ENCODE measurements at places on chromosomes 6 and 20.

DNA sequence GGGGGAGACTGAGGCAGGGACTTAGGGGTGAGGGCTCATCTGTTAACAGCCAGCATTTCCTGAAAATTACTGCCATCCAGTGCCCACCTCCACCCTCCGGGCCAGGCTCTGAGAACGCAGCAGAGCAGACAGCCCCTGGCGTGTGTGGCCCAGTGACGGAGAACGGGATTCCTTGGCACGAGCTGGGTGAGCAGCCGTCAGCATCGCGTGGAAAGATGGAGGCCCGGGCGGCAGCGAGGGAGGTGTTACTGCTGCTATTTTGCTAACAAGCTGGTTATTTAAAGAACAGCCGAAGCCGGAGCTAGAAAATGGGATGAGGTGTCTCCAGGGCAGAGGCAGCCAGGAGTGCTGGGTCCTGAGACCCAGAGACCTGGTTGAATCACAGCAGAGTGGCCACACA, 62.7 kb downstream of the DLGAP4 start:
- DNase-seq = no peak

DNA sequence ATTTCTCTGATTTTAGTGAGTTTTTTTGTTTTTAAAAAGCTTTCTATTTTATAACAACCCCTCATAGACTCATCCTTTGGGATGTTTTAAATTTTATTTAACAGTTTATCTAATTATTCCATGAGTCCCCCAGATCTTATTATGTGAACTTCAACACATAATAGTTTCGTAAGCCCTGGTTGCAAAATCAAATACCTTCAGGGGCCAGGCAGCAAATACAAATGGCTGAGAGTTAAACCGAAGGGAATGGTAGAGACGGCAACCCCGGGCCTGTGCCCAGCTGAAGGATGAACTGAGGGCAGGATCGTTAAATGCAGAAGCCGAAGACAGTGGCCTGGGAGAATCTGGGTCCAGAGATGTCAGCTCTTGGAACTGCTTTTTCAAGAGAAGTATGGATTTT, 88.4 kb downstream of the RTN4IP1 start:
- no peak for DNase-seq

- no peak for DNase-seq
Observed at GRCh38 chr6:79810185-79810705, 137.1 kb downstream of the ELOVL4 start.

GRCh38 chr6:37871616-37872372, 52.3 kb downstream of the ZFAND3 start:
- no peak for DNase-seq

- peak; percentile 83 for DNase-seq
Observed at GRCh38 chr6:26329763-26330511, 35.1 kb upstream of the BTN3A2 start.

DNA sequence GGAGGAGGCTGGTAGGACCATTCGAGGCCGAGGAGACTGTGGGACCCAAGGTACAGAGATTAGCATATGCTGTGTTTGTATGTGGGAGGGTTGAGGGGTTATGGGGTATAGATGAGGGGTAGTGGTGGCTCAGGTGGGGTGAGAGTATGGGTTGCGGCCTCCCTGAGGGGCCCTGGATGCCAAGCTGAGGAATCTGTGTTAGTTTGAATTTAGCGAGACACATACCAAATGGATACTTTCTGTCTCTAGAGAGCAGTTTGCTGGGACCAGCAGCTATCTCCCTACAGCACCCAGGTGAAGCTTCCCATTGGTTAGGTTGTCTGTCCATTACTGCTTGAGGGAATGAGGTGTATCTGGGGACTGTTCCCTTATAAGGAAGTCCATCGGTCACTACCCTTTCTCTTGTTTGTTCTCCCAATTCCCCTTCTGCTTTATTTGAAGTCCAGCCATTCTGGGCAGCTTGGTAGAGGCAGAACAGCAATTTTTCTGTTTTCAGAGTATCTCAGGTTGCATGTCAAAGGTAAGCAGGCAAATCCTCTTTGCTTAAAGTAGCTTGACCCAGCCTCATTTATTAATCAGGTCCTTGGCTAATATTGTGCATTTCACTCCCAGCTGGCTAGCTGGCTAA, 15.2 kb downstream of the CHMP4B start:
- no peak for DNase-seq

DNA sequence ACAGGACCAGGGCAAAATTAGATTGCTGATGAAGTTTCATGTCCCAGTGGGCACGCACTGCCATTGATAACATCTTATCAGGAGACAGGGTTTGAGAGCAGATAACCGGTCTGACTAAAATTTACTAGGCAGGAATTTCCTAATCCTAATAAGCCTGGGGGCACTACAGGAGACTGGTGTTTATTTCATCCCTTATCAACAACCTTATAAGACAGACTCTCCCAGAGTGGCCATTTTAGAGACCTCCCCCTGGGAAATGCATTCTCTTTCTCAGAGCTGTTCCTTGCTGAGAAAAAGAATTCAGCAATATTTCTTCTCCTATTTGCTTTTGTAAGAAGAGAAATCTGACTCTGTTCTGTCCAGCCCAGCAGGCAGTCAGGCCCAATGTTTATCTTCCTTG, 423.4 kb upstream of the IMPG1 start:
- no peak for DNase-seq

GRCh38 chr6:19558934-19559333, 278.2 kb upstream of the ID4 start:
- DNase-seq = no peak

- no peak for DNase-seq
Observed at GRCh38 chr6:159595173-159595572, 97.9 kb downstream of the SOD2 start.

DNA sequence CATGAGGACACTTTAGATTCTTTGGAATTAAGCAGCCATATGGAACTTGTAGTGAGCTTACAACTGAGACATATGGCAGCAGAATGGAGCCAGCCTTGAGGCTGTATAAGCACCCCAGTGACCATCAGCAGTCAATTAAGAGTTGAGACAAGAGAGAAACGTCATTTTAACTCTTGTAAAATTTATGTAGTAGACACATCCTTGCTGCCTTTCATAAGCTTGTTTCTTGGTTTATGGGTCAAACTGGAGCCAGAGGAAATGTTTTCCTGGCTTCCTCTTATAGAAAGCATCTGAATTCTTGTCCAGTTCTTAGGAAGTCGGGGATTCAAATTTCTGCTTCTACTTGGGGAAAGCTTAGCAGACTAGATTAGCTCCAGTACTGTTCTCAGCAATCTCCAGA, 745.1 kb upstream of the MARCKS start:
- DNase-seq = no peak

DNA sequence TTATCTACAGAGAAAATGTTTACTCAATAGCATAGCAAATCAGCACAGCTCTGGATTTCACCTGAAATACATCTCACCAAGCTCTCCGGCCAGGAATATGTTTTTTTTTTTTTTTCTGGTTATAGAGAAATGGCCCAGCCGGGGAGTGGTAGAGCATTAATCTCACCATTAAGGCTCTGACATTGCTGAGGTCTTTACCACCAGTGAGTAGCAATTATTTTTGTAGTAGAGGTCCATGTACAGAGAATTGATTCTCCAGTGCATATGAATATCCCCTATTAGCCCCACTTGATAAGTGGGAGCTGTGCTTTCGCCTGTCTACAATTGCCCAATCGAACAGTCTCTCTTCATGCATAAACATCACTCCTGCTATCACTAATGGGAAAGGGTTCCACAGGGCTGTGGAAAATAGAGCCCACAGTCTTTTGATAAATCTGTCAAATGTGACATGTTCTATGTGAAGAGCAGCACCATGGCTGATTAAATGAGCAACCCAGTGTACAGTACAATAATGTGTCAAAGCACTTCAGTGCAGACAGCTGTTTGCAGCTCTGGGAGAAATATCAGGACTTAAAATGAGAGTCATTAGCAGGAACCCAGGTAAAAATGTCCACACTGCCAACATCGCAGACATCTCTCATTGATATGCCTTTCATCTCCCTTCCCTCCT, 227.1 kb upstream of the ID4 start:
- DNase-seq = no peak

DNA sequence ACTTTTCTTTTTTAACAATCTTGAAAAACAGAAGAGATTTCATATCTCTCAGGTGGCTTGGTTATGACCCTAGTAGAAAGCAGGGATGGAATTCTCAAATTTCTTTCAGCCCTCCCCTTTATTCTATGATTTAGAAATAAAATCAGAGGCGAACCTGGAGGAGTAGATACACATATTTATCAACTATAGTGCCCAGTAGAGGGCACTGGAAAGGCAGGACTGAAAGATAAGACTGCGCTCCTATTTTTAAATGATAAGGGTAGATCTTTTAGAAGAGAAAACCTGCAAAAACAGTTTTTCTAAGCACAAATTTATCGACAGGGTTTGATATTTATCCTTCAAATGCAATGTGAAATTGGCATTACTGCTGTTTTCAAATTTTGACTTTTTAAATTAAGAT, 1296.6 kb downstream of the EPHA7 start:
- DNase-seq = no peak

DNA sequence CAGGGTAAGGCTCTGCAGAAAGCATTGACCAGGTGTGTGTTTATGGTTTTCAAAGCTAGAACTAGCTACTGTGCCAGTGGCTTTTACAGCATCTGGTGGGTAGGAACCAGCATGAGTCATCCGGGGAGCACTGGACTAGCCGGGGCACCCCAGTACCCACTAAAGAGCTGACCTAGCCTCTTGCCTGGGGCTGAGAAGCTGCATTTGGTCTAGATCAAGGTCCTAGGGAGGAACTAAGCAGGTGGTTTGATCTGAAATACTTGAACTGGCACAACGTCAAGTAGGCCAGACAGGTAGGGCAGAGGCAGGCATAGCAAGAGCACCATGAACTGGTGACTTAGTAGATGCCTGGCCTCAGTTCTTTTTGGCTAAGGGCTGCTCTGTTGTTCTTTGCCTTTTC, 109.8 kb upstream of the PTPRK start:
- DNase-seq = no peak

GRCh38 chr6:106452628-106453027, 92.1 kb downstream of the CRYBG1 start:
- no peak for DNase-seq

DNA sequence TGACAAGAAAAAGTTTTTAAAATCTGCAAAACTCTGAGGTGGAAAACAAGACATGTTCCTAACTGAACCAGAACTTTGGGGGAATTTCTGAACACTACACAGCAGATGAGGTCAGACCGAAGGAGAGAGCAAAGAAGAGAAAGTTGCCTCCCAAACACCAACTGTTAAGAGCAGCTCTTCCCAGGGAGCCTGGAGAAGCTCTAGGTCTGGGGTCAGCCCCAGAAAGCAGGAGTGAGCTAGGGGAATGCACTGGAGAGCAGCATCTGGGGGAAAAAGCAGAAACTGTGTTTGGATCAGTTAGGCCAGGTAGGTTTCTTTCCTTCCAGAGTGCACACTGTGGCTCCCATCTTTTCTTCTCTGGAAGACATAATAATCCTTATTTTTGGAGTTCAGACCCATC, 41.3 kb downstream of the FKBP5 start:
- DNase-seq = no peak

DNA sequence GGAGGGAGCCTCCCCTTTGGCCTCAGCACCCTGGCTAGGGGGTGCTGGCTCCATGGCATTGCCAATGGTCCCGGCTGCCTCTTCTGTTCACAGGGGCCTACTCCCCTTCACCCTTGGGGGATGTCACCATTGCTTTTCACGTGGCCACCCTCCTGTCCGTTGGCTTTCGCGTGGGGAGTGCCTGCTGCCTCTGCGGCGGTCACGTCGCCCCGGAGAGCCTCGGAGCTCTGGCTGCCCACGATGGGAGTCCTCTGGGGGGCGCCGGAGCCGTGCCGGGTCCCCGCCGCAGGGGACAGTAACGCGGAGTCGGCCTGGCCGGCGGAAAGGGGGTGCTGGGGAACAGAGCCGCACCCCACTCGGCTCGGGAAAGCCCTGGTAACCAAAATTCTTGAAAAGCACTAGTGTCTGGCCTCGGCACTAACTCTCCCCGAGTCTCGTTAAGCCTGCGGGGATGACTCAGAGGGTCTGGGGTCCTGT, 661 bp upstream of the HEBP2 start:
- peak; percentile 38 for DNase-seq

DNA sequence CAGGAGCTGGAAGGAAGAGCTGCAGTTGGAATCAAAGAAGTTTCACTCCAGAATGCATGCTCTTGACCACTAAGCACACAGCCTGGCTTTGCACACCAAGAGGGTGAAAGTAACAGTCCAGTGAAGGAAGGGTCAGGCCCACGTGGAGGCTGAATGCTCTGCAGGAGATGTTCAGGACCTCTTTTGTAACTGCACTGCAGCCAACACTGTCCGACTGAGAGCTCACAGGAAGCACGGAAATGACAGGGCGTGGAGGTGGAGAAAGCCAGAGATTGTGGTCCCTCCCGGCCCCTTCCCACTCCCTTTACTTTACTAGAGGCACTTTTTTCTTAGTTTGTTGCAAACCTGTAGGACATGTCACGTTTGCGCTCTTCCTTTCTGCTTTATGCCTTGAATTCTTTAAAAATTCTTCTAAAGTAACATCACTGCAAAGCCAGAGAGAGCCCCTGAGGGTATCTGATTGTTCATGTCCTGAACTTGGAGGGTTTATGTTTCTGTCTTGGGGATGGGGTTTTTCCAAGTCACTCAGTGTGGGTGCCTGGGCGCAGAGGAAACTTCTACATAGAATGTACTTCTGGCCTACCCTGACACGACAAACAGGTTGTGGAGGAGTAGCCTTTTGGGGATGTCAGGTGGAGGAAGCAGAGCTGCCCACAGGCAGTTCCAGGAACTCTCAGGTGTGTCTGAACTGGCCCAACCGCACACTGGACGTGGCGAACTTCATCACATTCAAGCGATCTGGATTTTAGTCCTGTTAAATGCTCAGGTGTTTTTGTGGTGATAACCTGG, 40.9 kb downstream of the JAG1 start:
- no peak for DNase-seq

Measured in stimulated activated effector memory CD8-positive, alpha-beta T cell treated with anti-CD3 and anti-CD28 coated beads, Interleukin-12 subunit alpha, Interleukin-12 subunit beta, amount 100 ng/mL, for 72 hours (primary cell).